BJ (cell line): ENCODE measurements at places on chromosomes 3 and 15. TPM values are rescaled to one million over a fixed set of nuclear protein-coding genes. Genes with fewer than 3 reads are reported as not detected.

- DNase-seq: no peak
Observed at GRCh38 chr15:56693761-56694160, 39.5 kb downstream of the ZNF280D start.

The GREM1 gene
- polyA plus RNA-seq: 2,051 and 2,694 TPM in 2 replicates

The WDR82 gene
- 42.3 and 62.8 TPM in 2 replicates for polyA plus RNA-seq

GRCh38 chr15:50381438-50381837 lies 26.4 kb upstream of the GABPB1 start:
- DNase-seq: no peak

DNA sequence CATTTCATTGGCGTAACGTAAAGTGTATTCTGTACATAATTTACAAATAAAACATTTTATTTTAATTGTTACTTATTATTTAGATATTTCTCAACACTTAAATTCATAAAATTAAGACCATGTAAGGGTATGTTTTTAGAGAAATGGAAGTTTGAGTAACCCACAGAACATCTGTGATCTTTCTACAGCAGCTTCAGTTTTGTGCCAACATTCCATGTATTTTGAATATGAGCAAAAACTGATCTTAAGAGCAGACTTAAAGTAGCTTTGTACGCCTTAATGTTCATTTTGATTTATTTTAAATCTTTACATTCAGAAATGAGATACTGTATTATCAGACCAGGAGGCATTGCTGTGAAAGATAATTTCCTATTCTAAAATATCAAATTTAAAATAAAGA lies 27.2 kb downstream of the SEC62 start:
- DNase-seq: no peak

DNA sequence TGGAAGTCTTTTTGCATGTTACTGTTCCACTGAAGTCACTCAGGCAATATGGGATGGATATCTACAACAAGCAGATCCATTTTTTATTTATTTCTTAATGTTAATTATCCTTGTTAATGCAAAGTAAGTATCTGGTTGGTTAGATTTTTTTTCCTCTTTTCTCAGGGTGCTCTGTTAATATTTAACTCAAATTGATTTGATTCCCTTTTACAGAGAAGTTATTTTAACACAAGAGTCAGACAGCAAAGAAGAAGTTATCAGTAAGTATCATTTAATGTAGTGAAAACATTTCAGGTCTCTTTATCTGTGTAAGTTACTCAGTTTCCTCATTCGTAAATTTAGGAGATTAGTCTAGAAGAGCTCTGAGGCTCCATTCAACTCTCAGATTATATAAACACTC lies 34.3 kb downstream of the TBC1D23 start:
- no peak for DNase-seq

- no peak for DNase-seq
Observed at GRCh38 chr15:92843326-92843725, 56.8 kb upstream of the CHD2 start.

- no peak for DNase-seq
Observed at GRCh38 chr3:72272356-72272755, 487.4 kb upstream of the PROK2 start.

The GHSR gene
- polyA plus RNA-seq: not detected in 2 replicates

DNA sequence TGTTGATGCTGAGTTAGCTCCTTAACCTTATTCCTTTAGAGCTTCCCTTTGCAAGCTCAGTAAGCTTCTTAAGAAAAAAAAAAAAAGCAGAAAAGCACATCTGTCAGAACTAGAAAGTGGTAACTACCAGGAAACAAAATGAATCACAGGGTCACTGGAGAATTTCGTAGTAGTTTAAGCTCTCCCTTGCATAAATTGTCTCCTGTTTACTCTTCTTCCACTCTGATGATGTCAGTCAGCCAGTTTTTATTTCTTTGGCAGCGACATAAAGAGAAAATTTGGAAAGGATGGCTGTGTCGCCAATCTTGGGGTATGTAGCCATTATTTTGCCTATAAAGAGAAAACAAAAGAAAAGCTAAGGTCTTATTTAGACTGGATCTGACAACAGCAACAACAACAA lies 3.2 kb upstream of the GABRR3 start:
- DNase-seq: no peak

- DNase-seq: no peak
Observed at GRCh38 chr3:186241910-186242821, 119.9 kb downstream of the DGKG start.

GRCh38 chr15:74906067-74906449 lies 593 bp downstream of the FAM219B start:
- DNase-seq: no peak

DNA sequence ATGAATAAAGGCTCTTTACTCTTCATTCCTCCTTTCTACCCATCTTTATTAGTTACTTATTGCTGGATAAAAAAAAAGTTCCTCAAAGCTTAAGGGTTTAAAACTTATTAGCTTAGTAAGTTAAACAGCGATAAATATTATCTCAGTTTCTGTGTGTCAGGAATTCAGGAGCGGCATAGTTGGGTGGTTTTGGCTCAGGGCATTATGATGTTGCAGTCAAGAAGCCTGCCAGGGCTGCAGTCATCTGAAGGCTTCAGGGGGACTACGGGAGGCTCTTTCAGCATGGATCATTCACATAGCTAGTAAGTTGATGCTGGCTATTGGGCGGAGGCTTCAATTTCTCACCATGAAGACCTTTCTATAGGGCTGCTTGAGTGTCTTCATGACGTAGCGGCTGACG lies 1.9 kb upstream of the DLG1 start:
- DNase-seq: no peak

- no peak for DNase-seq
Observed at GRCh38 chr3:8173892-8174291, 327.7 kb upstream of the LMCD1 start.

The GRM7 gene
- not detected in 2 replicates for polyA plus RNA-seq

- DNase-seq: no peak
Observed at GRCh38 chr3:160400702-160401150, 1.3 kb downstream of the SMC4 start.

The TMA7 gene
- 53.8 and 162 TPM in 2 replicates for polyA plus RNA-seq

DNA sequence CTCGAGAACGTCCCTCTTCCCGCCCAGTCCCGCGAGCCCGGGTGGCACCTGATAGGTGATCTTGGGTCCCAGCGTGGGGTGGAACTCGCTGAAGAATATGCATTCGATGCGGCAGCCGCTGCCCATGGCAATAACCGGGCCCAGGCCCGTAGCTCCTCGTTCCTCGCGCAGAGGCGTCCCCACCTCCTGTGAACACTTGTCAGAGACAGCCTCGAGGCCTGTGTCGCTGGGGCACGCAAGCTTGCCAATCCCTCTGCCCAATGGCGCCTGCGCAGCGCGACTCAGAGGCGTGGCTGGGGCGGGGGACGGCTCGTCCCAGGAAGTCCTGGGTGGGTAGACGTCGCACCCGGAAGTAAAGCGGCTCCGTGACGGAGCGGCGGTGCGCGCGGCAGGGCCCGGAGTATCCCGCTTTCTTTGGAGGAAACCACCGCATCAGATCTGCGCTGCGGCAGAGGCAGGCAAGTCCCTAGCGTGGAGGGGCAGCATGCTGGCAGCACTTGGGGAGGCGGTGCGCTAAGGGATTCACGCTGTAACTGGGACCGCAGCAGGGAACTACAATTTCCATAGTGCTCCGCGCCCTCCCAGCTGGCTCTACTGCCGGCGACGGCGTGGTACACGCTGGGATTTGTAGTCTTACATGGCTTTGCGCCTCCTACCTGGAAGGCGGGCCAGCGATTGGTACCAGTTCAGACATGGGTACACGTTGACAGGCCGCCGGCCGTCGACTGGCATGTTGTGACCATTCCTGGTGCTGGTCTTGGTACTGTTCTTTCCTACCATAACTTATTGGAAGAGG lies at the start of the genes CYB561D2 and NPRL2:
CYB561D2 (plus strand) TSS at position 336 of the 796 bp plus-strand sequence. CDS start 572 bp downstream, outside the sequence.
NPRL2 (minus strand) TSS at position 249 of the 796 bp plus-strand sequence; CDS start at position 126, 123 bp downstream.
- DNase-seq: peak; percentile 68

GRCh38 chr3:79886204-79886603 lies 118.4 kb upstream of the ROBO1 start:
- DNase-seq: no peak

The ARGFX gene
- not detected in 2 replicates for polyA plus RNA-seq

DNA sequence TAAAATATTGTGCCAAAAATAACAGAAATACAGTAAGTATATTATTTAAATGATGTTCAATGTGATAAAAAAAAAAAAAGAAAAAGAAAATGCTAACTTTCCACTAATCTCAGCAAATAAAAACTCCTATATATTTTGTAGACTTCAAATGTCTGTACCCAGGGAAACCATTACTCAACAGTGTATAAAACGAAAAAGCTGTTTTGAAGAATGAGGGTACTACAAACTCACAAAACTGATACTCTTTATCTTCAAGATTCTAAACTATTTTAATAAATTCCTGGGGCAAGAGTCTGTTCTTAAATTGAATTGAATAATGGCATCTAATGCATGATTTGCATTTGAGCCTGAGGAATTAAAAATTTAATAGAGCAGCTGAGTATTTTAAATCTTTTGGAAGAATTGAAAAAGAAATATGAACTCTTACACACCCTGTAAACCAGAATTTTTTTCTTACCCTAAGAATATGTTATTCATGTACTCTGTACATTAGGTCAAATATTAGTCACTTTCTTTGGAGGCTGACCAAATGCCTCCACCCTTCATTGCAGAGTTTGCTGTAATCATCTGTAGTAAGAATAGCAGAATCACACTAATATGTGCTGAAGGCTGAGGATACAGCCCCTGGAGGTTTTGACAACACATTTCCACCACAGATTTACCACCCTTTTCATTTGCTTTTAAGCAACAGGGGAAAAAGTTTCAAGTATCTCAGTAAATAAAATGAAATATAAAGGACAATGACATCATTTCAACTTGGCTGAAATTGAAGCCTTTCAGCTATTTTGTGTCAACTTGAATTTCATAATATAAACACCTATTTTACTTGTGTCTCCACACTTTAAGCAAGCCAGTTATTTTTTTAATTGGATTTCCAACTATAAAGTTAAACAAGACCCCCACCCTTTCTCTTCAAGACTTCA lies 79.7 kb downstream of the FBN1 start:
- DNase-seq: peak; percentile 76

The IL17RE gene
- 2.2 and 4.0 TPM in 2 replicates for polyA plus RNA-seq

DNA sequence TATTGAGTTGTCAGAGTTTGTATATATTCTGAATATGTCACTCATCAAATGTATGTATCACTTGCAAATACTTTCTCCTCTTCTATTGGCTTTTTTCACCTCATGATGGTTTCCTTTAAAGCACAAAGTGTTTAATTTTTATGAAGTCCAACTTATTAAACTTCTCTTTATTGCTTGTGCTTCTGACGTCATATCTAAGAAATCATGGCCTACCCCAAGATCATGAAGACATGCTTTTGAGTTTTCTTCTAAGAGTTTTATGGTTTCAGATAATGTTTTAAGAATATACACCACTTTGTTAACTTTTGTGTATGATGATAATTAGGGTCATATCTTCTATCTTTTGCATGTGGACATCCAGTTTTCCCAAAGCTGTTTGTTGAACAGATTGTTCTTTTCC lies 417.2 kb upstream of the ATP10A start:
- no peak for DNase-seq

GRCh38 chr3:42660898-42661297 lies 7.4 kb downstream of the ZBTB47 start:
- DNase-seq: no peak

GRCh38 chr15:26050984-26051383 lies 187.9 kb upstream of the ATP10A start:
- no peak for DNase-seq

DNA sequence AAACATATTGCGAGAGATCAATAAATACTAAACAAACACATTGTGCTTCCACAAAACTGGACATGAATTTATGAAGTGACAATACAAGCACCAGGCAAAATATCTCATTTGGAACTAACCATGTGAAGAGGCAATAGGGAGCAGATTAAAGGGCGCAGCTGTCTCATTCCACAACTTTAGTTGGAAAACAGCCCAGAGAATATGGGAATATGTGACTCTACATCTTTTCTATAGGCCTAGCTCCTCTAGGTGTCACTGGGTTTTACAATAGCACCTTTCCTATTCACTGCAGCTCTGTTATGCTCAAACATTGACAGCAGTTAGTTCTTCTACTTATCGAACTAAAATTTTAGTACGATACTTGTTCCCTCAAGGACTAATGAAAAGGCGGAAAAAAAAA lies 866.3 kb upstream of the GBE1 start:
- DNase-seq: no peak

GRCh38 chr3:31980530-31981205 lies 394 bp downstream of the OSBPL10 start:
- DNase-seq: no peak

GRCh38 chr3:66371432-66371831 lies 129.4 kb downstream of the LRIG1 start:
- DNase-seq: no peak

GRCh38 chr3:160196511-160197104 lies 28.6 kb upstream of the C3orf80 start:
- DNase-seq: no peak

The NTRK3 gene
- polyA plus RNA-seq: 0.10 and 0.12 TPM in 2 replicates

The FANCD2OS gene
- polyA plus RNA-seq: not detected in 2 replicates

GRCh38 chr3:195549931-195550519 lies 6.9 kb upstream of the PPP1R2 start:
- DNase-seq: no peak

The GHRL gene
- not detected in 2 replicates for polyA plus RNA-seq

The CFAP91 gene
- 0.16 TPM in 1 of 2 replicates, not detected in the other for polyA plus RNA-seq

DNA sequence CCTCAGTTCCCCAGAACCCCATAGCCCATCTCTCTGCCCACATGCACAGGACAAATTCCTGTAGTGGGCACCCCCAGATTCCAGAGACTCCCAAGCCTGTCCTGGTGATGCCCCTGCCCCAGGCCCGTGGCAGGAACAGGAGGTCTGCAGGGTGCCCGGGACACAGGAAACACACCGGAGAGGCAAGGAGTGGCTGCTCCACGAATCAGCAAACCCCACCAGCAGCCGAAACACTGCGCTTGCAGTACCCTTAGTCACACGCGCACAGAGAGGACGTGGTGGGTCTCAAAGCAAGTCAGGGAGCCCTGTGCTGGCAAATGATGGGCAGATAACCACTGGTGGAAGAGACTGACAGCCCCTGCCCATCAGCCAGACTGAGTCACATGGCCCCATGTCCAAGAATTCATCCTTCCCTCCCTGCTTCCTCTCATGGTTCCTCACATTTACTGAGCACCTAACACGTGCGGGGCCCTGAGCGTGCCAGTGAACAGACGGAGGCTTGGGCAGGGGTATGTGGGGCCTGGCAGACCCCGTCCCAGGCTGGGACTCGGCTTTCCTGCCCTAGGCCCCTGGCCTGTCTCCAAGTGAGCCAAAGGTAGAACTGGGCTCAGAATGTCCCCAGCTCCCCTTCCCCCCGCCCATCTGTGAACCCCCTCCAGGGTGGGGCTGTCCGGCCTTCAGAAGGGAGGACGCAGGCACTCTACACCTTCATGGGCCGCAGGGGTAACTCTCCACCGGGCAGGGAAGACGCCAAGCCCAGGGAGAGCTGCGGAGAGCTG lies 130.4 kb upstream of the IQSEC1 start:
- DNase-seq: no peak

The GPR62 gene
- not detected in 2 replicates for polyA plus RNA-seq

- no peak for DNase-seq
Observed at GRCh38 chr3:46895204-46895660, 17.7 kb downstream of the PTH1R start.

- peak; percentile 64 for DNase-seq
Observed at GRCh38 chr3:106745344-106746168, 631.7 kb upstream of the CCDC54 start.

GRCh38 chr3:133881492-133881891 lies 14.2 kb downstream of the RAB6B start:
- DNase-seq: no peak

- DNase-seq: no peak
Observed at GRCh38 chr3:81249540-81250029, 511.9 kb downstream of the GBE1 start.
